ENCODE measurements at places on chromosomes 6 and 20.

GRCh38 chr6:144394210-144394609, 109.1 kb downstream of the UTRN start:
- no peak for DNase-seq

GRCh38 chr6:114304304-114304887, 38.4 kb downstream of the HS3ST5 start:
- no peak for DNase-seq

- peak; percentile 93 for DNase-seq
Observed at GRCh38 chr20:57398231-57398821, 7.1 kb downstream of the RBM38 start.

DNA sequence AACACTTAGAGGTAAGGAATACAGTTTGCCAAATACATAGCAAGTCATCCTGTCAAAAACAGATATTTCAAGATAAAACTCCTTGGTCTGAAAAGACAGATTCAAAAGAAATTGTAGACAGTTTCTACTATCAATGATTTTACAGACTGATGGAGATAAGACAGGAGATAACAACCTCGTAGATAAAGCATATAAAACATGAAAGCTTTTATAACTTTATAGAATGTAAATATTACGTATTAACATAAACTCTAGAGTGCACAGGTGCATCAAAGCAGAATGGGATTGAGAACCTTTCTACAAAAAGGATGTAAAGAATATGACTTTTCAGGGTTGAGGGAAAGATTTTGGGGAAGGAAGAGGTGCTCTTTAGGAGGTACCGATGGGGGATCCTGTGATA, 158.0 kb upstream of the CENPW start:
- DNase-seq: no peak

- DNase-seq: no peak
Observed at GRCh38 chr6:34958734-34959133, 69.7 kb downstream of the ANKS1A start.

DNA sequence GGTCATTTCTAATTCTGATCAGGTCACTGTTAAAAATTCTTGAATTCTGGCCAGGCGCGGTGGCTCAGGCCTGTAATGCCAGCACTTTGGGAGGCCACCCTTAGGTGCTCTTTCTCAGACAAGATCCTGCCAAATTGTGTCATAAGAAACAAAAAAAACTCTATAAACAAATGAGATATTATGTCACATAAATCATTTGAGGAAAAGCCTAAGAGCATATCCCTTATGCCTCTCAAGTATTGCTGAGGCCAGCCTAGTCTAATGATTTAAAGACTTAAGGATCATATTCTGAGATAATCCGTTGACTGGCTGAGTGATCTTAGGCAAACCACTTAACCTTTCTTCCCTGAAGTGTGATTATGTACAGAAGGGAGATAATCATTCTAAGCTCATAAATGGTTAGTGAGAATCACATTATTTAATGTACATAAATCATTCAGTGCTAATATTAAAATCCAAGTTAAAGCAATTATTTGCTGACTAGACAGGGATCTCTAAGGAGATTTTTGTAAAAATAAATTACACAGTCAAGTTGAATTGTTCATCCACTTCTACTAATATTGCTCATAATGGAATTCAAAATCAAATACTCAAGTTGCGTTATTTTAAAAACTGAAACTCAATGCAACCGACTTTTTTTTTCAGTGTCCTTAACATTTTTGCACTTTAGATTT, 365.4 kb downstream of the PHF3 start:
- DNase-seq: no peak

All from activated CD8-positive, alpha-beta memory T cell treated with anti-CD3 and anti-CD28 coated beads for 1 hour (primary cell).